ENCODE measurements at places on chromosomes 12 and 14.

DNA sequence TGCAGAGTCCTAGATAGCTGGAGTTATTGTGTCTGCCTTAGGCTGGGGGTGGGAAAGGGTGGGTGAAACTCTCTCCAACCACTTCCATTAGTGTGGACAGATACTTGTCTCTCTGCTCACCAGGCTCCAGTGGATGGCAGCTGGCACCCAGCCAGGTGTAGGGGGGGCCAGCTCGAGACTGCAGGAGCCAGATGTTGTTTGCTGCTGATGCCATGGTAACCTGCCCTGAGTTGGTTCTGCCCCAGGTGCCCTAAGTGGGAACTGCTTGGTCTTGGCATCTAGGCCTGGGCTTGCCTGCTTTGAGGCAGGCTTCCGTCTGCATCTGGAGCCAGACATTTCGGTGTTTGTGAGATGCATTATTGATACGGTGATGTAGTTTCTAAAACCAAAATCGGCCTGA, 82.2 kb downstream of the ADCK1 start:
- no peak for DNase-seq

GRCh38 chr12:129351481-129351880, 498.2 kb downstream of the GLT1D1 start:
- DNase-seq = no peak

DNA sequence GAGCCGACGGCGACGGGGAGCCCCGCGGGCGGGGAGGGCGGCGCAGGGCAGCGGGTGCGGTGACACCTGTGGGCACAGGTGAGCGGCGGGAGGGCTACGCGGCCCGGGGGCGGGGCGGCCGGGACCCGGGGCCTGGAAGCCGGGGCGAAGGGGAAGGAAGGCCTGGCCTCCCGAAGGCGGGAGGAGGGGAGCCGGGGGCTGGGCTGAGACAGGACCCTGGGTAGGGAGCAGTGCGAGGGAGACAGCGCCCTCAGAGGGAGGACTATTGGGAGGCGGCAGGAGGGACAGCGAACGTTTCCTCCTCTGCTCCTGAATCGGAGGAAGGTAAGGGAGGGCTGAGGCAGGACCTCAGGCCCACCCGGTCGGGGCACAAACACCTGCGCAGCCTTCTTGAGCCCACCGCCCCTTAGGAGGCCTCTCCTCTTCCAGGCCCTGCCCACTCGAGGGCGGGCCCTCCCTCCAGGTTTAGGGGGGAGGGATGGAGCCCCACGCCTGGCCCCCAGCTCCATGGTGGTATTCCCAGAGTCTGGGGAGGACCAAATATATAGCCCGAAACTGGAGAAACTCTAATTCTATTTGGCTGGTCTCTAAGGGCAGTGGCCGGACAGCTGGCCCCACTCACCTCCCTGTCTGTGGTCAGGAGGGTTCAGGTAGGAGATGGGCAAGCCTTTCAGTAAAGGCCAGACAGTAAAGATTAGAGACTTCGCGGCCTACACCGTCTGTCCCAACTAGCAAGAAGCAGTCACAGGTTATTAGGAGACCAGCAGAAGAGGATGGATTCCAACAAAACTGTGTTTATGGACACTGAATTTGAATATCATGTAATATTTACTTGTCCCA, 509 bp downstream of the PLEKHG6 start:
- no peak for DNase-seq

DNA sequence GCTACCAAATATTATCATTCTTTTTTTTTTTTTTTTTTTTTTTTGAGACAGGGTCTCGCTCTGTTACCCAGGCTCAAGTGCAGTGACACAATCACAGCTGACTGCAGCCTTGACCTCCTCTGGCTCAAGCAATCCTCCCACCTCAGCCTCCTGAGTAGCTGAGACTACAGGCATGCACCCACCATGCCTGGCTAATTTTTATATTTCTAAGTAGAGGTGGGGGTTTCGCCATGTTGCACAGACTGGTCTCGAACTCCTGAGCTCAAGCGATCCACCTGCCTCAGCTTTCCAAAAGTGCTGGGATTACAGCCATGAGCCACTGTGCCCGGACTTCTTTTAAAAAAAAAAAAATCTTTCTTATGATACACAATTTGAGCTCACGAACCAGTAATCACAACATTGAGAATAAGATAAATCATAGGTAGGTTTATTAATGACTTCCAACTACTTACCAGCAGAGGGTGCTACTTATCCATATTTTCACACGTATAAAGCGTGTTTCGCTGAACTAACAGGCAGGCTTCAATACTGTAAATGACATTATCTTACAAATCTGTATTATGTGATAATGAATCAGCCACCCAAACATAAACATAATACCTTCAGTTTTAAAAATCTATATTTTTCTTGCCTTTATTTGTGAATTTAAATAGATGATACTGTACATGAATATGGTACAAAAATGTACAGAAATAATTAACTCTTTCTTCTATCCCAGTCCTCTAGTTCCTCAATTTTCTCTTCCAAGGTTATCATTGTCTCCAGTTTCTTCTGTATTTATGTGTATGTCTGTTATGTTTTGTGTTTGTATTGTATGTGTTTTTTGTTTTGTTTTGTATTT, 42.5 kb upstream of the BCAT1 start:
- DNase-seq = peak; percentile 4

DNA sequence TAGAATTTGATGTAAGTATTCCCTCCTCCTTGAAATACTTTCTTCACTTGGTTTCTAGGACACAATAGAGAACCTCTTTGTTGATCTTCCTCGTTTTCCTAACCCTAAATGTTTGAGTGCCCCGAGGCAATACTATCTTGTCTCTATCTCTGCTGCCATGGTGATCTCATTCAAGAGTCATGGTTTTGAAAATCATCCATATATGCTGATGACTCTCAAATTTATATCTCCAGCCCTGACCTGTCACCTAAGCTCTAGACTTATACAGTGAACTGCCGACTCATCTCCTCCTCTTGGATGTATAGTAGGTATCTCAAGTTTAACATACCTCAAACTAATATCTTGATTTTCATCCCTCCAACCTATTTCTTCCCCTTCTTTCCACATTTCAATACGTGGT, 71.4 kb downstream of the RIC8B start:
- DNase-seq = no peak

- no peak for DNase-seq
Observed at GRCh38 chr12:32515137-32515873, 115.9 kb downstream of the FGD4 start.

GRCh38 chr14:93219103-93219726, 12.2 kb downstream of the UBR7 start:
- DNase-seq = peak; percentile 45

- no peak for DNase-seq
Observed at GRCh38 chr12:2673966-2674810, 120.6 kb upstream of the FKBP4 start.

- no peak for DNase-seq
Observed at GRCh38 chr12:102388469-102388868, 91.9 kb downstream of the IGF1 start.

DNA sequence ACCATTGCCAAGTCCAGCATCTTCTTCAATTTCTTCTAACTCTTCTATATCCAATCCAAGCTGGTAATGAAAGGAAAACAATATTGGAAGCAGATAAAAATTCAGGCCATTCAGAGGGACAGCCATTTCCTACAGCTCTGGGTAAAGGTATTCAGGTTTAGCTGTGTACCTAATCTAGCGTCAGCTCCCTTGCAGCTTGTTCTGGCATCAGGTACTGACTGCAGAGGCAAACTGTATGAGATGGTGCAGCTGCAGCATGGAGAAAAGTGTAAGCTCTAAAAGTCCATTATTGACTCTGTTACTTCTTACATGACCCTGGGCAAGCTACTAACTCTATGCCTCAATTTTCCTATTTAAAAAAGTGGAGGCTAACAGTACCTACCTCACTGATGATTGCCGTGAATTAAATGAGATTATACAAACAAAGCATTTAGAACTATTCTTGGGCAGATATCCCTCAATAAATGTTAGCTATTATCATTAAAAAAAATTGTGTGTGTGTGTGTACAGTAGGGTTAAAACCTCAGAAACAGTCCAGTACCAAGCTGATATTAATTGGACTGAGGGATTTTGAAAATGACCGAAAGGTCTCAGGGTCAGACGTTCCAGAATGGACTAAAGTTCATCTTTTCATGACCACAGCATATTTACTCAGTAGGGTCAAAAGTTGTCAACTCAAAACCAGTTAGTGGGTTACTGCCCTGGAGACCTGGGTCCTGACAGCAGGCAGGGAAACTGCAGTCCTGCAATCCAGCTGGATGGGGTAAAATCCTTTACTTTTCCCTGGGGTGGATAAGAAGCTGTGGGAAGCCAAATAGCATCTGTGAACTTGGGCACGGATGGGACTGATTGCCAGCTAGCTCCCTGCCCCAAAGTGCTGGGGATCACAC, 8.9 kb downstream of the PYGL start:
- DNase-seq = no peak

DNA sequence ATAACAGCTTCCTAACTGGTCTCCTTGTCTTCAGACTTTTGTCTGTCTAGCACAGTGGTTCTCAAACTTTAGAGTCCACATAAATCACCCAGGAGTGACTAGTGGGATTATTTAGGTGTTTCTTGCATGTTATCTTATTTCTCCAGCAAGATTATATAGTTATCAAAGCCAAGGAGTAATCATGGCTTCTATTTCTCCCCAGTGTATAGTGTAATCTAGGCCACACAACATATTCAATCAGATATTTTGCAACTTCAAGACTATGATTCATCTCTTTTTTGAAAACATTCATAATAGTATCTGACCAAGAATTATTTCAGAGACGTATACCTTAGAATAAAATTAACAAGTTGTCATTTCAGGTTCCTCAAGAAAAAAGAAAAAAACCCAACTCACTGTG, 131.9 kb downstream of the CEP83 start:
- no peak for DNase-seq

DNA sequence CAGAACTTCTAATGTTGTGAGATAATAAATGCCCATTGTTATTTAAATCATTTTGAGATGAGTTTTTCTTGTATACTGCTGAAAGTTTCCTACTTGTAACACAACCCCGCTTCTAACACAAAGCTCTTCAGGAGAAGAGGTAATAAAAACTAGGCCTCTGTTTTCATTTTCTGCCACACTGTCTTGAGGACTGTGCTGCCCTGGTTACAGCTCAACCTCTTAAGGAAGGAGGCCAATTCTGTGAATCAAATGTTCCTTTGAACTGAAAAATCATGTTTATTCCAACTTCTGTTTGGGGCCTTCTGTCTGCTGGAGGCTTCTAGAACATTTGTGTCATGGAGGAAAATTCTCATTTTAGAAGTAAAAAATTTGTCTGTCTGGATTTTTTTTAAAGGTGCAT, 100.3 kb downstream of the LRIG3 start:
- DNase-seq = no peak

DNA sequence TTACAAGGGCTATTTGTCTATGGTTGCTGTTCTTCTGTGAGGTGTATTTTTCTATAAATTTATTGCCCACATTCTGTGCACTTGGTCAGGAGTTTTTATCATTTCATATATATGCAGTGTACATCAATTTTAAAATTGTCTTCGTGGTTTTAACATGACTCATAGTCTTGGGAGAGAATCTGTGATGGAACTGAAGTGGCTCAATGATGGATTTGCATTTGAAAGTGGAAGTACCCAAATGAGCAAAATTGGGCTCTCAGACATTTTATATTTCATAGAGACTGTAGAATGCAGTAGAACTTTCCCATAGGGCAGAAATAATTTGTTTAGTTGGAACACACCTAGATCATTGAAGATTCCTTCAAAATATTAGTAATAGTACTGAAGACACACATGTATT, 1.9 kb upstream of the SCFD1 start:
- no peak for DNase-seq

GRCh38 chr14:99757331-99758070, 35.7 kb upstream of the EML1 start:
- peak; percentile 24 for DNase-seq

DNA sequence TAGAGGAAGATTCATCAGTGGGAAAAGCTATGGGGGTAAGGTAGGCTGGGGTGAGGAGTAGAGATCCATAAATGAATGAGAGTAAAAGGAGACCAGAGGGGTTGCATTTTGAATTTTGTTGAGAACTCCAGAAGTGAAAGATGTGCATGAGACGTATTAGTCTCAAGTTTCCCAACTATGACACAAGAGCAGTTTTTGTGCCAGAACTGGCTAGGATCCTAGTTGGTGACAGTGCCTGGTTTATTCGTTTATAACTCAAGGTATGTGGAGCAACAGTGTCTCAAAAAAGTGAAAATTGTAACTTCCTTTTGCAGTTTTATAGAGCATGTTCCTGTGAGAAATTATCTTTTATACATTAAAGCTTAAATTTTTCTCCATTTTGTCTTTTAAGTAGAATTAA, 377.0 kb downstream of the NPAS3 start:
- DNase-seq = no peak

- no peak for DNase-seq
Observed at GRCh38 chr12:47733142-47733541, 7.9 kb upstream of the ENDOU start.

GRCh38 chr12:30025317-30025716, 241.6 kb upstream of the TMTC1 start:
- no peak for DNase-seq

DNA sequence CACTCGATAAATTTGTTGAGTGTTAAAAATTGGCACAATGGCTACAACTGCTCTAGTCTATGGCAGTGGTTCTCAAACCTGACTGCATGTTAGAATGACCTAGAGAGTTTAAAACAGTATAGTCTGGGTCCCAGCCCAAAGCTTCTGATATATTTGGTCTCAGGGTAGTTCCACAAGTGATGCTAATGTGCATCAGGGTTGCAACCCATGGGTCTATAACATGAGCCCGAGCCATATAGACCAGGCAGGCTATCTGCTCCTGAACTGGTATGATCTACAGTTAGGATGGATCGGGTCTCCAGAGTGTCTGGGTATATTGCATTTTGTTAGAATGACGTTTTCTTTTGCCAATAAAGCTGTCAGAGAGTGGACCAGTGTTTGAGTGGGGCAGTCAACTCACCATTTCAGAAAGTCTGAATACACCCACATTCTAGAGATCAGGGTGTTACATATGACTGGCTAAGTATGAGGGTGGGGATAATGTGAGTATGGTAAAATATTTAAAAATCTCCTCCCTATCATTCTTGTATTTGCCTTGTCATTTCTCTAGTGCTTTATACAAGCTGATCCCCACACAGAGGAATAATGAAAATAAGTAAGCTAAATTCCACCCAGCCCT, 80.9 kb downstream of the FRMD6 start:
- no peak for DNase-seq

- DNase-seq = peak; percentile 95
Observed at GRCh38 chr12:50400638-50401499, at the start of gene LARP4. Gene LARP4 (plus strand): TSS chr12:50400885. CDS start chr12:50401011, 126 bp downstream.

DNA sequence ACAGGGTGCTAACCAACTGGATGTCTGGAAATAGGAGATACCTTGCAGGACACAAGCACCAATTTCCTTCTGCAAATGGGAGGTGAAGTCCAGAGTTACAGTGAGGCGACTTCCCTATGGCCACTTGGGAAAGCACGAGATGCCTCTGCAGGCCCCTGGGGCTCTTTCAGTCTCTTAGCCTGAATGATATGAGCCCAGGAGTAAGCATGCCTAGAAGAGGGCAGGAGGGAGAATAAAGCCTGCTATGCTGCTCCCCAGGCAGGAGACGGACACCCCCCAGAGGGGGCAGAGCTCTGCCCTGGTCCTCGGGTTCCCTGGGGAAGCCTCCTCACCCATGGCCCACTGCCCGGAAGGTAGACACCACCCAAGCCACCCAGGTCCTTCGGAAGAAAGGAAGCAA, 105.1 kb downstream of the GCH1 start:
- no peak for DNase-seq

- no peak for DNase-seq
Observed at GRCh38 chr14:91839749-91840148, 27.6 kb downstream of the TC2N start.

GRCh38 chr14:59398841-59399240, 66.3 kb downstream of the GPR135 start:
- no peak for DNase-seq

- DNase-seq = no peak
Observed at GRCh38 chr12:124326104-124326503, 31.2 kb downstream of the RFLNA start.

- no peak for DNase-seq
Observed at GRCh38 chr14:52014601-52015267, 25.4 kb downstream of the RTRAF start.

Data from activated T-cell treated with anti-CD3 and anti-CD28 coated beads, Interleukin-2, amount 50 U/mL, for 72 hours (primary cell).